ENCODE measurements at places on chromosomes 7 and 10.

GRCh38 chr7:149188637-149189259, 6.6 kb upstream of the ZNF282 start:
- DNase-seq: no peak

- DNase-seq: no peak
Measured at GRCh38 chr7:132234711-132235110, 341.6 kb downstream of the PLXNA4 start.

DNA sequence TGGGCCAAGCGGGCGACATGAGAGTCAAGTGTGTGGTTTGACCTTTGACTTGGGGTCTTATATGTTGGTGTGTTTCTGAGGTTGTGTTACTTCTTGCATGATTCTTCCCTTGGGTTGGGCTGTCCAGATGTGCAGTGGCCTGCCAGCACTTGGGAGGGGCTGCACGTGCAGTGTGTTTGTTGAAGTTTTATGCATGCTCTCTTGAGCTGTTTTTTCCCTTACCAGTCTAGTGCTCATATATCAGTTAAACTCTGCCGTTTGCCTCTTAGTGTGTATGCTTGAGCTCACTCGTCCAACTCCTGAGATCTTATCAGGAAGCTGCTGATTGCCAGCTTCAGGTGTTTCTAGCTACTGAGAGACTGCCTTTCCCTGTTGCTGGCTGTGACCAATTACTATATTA, 23.1 kb downstream of the SP4 start:
- no peak for DNase-seq

DNA sequence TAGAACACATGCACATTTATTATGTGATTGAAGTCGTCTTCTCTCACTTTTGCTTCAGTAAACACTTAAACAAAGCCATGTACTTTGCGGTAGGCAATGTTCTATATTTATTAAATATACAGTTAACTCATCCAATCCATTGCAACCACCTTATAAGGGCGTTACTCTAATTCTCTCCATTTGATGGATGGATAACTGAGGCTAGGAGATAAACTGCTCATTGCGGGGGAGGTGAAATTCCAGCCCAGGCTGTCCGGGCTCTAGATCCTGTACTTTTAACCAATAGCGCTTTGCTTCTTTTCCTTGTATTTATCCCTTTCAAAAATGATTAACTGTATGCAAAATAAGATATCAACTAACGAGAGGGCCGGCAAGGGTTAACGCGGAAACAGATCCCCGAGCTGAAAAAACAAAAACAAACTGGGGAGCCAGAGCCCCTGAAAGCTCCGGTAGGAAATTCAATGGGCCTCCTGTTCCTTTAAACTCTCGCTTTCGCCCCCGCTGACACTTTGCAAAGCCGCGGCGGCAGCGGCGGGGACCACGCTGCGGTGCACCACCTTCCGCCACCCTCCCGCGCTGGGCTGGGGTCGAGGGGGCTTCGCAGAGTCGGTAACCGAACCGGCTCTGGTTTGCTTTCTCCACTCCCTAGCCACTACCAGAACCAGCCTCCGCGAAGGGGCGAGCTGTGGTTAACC, 1.0 kb upstream of the PLXDC2 start:
- DNase-seq: no peak

DNA sequence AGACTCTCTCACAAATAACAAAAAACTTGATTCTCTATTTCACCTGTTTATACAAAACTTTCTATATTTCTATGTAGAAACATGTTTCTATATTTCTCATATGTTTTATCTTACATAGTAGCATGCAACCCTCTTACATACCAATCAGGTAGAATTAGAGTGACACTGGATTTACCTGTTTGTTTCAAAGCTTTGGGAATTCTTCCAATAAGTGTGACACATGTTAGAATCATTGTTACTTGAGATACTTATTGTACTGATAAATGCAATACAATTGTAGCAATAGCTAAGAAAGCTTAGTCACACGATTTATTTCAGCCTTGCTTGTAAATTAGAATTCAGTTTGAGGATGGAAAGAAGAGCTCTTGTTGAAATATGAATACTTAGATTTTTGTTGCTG, 4.9 kb downstream of the HYAL4 start:
- DNase-seq: no peak

DNA sequence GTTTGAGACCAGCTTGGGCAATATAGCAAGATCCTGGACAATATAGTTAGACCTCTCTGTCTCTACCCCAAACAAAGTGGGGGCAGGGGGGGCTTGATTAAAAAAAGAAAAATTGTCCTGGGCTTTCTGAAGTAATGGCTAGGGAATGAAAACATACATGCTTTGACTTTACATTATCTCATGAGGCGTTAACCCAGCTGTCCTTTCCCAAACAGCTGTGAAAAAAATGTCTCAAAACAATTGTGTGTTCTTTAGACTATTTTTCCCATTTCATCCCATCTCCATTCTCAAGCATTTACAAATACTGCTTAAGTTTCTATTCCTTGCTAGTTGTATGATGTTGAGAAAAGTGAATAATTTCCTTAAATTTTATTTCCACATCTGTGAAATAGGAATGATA, 27.0 kb upstream of the CDK13 start:
- DNase-seq: no peak

DNA sequence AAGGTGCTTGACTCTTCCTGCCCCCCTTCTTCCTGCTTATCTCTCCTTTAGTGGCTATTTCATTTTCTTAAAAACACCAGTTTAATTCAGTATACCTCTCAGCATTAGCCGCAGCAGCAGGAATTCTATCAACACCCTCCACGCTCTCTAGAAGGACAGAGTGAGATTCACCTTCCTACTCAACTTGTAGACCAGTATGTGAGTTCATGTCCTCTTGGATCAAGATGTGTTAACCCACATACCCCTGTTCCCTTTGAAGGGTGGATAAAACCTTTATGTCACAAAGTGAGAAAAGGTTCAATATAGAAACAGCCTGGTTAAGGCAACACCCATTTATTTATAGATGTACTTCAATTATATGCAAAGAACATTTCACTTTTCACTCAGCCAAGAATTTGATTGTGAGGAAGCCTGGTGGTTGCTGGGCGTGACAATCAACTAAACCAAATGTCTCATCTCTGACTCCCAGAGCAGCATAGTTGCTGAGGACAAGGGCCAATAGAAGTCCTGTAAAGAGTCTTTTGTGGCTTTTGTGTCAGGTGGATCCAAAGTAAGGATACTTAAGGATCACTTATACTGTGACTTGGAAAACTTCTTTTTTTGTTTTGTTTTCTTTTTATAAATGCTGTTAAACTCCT, 617.1 kb downstream of the SORCS3 start:
- DNase-seq: no peak

- DNase-seq: no peak
Measured at GRCh38 chr10:86681047-86681446, 12.7 kb downstream of the LDB3 start.

DNA sequence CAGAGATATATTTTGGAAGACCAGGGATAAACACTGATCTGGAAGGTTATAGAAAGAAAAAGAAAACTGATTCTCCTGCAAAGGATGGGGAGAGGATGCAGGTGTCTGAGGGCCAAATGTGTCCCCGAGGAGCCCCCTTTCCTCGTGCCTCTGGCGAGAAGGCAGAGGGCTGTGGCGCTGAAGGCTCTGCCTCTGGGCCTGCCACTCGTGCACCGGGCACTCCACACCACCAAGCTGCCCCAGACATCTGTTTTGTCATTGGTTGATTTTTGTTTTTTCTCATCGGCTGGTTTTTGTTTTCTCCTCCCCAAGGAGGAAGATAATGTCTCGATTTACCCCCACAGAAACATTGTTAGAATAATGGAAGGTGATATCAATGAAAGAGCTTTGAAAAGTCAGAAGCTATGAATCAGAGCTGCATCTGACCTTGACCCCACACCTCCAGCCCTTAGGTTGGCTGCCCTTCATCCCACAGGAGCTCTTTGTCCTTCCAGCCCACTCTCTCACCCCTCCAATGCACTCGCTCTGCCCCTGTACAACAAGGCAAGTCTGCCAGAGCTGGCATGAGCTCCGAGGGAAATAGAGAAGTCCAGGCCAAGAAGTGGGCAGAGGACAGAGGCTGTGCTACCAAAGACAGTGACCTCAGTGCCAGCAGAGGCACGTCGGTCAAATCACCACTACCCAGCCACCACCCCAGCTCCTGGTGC, 124.8 kb downstream of the TCERG1L start:
- DNase-seq: no peak

DNA sequence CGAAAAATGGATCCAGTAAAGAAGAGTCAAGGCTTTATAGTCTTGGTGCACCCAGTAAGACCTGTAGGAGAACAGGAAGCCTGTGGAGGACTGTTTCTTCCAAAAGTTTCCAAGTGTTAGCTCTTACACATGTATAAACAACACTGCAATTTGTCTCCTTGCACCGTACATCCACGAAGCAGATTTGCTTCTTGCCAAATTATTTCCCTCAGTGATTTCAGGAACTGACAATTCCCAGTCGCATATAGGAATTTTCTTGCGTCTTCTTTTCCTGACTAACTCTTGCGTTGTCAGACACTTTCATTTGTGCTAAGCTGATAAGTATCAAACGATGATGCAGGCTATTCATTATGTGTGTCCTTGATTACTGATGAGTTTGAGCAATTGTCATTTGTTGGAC, 182.1 kb downstream of the PKD1L1 start:
- DNase-seq: no peak

- no peak for DNase-seq
Measured at GRCh38 chr7:80186721-80187120, 52.1 kb downstream of the GNAI1 start.

DNA sequence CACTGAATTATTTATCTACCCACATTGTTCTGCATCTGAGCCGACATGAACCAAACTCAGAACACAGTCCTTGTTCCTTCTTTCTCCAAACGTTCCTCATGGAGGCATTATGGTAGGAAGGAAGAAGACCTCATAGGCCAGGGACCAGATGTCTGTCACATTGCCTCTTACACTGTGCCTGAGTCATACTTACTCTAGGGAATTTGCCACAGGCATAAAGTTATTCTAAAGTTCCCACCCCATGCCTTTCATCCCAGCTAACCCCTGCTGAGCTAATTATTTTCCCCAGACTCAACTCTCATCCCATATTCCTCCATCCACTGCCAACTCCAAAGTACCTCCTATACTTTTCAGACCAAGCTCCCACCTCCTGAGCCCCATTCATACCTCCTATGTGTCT, 21.2 kb downstream of the MAT1A start:
- no peak for DNase-seq

GRCh38 chr7:36749282-36749960, 25.1 kb upstream of the AOAH start:
- DNase-seq: no peak
